ENCODE measurements at places on chromosomes 16 and 17. TPM values are rescaled to one million over a fixed set of nuclear protein-coding genes. Genes with fewer than 3 reads are reported as not detected.

GRCh38 chr17:37770631-37771518 is 26.0 kb upstream of the HNF1B start:
- DNase-seq = no peak
- H3K4me1 ChIP-seq = peaks cover 5% of the 10 kb centered on the region
- H3K27ac ChIP-seq = no peak overlapping the region
- no peaks in the 10 kb centered on the region for H3K27me3 ChIP-seq
- H3K4me3 ChIP-seq = no peak overlapping the region

DNA sequence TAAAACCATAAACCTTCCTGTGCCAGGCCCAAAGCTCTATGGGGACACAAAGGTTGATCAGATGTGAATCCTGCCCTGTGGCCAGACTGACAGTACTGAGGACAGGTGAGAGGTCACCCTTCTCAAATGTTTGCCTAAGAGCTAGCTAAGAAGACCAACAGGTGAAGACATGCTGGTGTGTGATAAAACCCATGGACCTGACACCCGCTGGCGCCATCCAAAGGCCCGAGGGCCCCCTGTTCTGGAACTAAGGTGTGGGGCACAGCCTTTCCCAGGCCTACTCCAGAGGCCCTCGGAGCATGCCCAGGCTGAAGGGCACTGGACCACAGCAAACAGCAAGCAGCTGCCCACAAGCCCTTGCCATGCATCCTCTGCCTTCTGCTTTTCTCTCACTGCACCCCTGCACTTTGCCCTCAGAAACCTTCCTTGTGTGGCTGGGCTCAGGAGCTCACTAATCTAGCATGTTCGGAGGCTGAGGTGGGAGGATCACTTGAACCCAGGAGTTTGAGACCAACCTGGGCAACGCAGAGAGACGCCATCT is 5.2 kb upstream of the CDK3 start:
- no peak overlapping the region for H3K27ac ChIP-seq
- H3K4me1 ChIP-seq = peaks cover 9% of the 10 kb centered on the region
- no peak overlapping the region for H3K4me3 ChIP-seq
- DNase-seq = no peak
- peaks cover 9% of the 10 kb centered on the region for H3K36me3 ChIP-seq

DNA sequence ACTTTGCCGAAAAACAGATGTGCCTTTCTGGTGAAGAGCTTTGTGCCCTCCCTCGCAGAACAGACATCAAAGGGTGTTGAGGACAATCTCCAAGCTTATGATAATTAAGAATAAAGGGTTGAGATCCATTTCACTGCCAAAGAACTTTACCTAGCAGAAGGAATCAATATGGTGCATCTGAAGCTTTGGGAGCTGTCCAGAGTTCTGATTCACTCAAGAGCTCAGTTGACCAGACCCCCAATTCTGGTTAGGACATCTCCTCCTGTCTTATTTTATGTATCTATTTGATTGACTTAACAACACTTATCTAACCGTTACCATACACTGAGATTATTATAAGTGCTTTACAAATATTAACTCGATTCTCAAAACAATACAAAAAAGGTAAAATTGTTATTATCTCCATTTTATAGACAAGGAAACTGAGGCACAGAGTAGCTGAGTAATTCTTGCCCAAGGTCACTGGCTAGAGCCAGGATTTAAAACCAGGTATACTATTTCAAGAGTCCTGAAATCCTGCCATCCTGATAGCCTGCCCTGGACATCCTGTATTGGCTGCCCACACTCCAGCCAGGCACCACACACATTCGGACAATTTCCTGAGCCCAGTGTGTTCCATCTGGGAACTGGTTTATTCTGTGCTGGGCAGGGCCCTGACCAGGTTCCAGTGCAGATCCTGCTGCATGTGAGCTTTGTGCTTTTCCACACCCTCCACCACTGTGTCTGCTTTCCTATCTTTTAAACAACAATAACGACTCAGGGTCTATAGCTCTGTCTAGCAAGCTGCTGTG is 29.8 kb downstream of the PITPNM3 start:
- DNase-seq = no peak
- no peaks in the 10 kb centered on the region for H3K36me3 ChIP-seq
- no peaks in the 10 kb centered on the region for H3K27me3 ChIP-seq
- no peak overlapping the region for H3K27ac ChIP-seq

DNA sequence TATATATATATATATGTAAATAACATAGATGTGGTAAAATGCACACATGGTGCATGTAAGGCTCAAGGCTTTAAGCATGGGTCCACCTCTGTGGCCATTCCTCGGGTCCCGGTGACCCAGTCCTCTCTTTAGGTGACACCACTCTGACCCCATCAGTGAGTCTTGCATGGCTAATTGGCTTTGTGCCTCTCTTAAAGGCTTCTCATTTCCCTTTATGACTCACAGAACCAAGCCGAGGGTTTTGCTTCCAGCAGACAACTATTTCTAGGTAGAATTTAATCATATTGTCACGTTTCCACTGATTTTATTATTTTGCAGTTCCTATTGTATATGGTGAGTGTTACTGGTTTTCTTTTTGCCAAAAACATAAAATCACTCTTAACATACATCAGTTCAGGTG is 59.7 kb downstream of the PLCG2 start:
- H3K27me3 ChIP-seq = no peaks in the 10 kb centered on the region
- no peaks in the 10 kb centered on the region for H3K36me3 ChIP-seq
- H3K4me3 ChIP-seq = no peak overlapping the region

DNA sequence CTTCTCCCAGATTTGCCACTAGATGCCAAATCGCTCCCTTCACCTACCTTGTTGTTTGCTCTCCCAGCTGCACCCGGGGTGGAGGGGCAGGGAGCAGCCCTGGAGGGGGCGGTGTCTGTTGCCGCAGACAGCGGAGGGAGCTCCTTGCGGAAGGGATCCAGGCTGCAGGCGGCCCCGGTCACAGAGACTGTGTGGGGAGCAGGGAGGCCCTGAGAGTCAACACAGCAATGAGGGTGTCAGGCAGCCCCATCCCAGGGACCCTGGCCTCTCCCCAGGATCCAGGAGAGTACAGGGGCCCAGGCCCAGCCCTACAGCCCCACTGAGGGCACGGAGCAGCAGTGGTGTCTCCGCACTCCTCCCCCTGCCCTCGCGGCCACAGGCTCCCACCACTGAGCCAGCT is 50.5 kb upstream of the CHMP6 start:
- H3K4me3 ChIP-seq = no peak overlapping the region
- no peaks in the 10 kb centered on the region for H3K36me3 ChIP-seq
- H3K4me1 ChIP-seq = peaks cover 8% of the 10 kb centered on the region
- no peaks in the 10 kb centered on the region for H3K27me3 ChIP-seq
- no peak for DNase-seq

SULT1A2 gene
- 0.73 TPM for total RNA-seq

DNA sequence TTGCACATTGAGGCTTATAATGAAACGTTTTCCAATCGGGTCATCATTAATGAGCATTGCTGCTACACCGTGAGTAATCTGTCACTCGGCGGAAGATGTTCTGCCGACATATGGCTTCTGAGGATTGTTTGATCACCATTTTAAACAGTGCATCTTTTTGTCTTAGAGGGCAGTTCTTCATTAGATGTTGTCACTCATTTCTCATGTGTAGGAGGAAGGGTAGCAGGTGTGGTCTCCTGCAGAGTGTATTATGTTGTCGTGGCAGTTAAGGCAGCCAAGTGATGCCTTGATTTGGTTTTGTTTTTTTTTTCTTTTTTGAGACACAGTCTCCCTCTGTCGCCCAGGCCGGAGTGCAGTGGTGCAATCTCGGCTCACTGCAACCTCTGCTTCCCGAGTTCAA is 50.5 kb downstream of the SEC14L1 start:
- no peaks in the 10 kb centered on the region for H3K27me3 ChIP-seq
- no peaks in the 10 kb centered on the region for H3K4me1 ChIP-seq

GRCh38 chr16:54175169-54175551 is 111.4 kb downstream of the IRX3 start:
- no peak overlapping the region for H3K27ac ChIP-seq
- no peak overlapping the region for H3K4me3 ChIP-seq
- H3K36me3 ChIP-seq = no peaks in the 10 kb centered on the region
- H3K4me1 ChIP-seq = no peaks in the 10 kb centered on the region

- H3K36me3 ChIP-seq = no peaks in the 10 kb centered on the region
- no peaks in the 10 kb centered on the region for H3K27me3 ChIP-seq
- H3K4me1 ChIP-seq = no peaks in the 10 kb centered on the region
Observed at GRCh38 chr16:76461836-76462235, 184.6 kb downstream of the CNTNAP4 start.

TMEM220 gene
- total RNA-seq = 5.4 TPM

- peaks cover 4% of the 10 kb centered on the region for H3K27me3 ChIP-seq
- H3K27ac ChIP-seq = no peak overlapping the region
- DNase-seq = no peak
- no peaks in the 10 kb centered on the region for H3K4me1 ChIP-seq
Observed at GRCh38 chr16:86575095-86575685, 3.2 kb upstream of the FOXL1 start.

PIK3R5 gene
- 77.6 TPM for total RNA-seq

- no peaks in the 10 kb centered on the region for H3K36me3 ChIP-seq
- DNase-seq = no peak
Observed at GRCh38 chr17:42163696-42164407, 9.1 kb upstream of the RAB5C start.

DNA sequence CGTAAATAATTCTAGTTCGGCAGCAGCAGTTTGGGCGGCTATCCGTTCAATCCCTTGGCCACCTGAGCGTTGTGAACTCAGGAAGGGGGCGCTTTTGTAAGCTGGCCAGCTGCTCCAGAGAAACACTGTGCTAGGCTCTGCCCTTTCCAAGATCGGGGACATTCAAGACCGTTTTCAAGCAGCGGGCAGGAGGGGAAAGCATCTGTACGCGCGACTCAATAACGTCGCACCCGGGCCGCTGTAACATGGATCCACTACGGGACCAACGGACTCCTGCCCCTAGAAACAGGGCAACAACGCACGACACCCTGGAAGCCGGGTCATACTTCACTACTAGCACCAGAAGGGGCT is 463 bp downstream of the TOP2A start:
- peak overlapping the region; percentile 96 for H3K4me3 ChIP-seq
- no peaks in the 10 kb centered on the region for H3K36me3 ChIP-seq
- H3K27ac ChIP-seq = peak overlapping the region; percentile 41
- H3K27me3 ChIP-seq = no peaks in the 10 kb centered on the region

QPRT gene
- 1.4 TPM for total RNA-seq

MYH8 gene
- not detected for total RNA-seq

- DNase-seq = no peak
- no peaks in the 10 kb centered on the region for H3K4me1 ChIP-seq
- no peaks in the 10 kb centered on the region for H3K36me3 ChIP-seq
- H3K4me3 ChIP-seq = no peak overlapping the region
- no peak overlapping the region for H3K27ac ChIP-seq
Observed at GRCh38 chr17:56083475-56083874, 69.8 kb upstream of the ANKFN1 start.

DNA sequence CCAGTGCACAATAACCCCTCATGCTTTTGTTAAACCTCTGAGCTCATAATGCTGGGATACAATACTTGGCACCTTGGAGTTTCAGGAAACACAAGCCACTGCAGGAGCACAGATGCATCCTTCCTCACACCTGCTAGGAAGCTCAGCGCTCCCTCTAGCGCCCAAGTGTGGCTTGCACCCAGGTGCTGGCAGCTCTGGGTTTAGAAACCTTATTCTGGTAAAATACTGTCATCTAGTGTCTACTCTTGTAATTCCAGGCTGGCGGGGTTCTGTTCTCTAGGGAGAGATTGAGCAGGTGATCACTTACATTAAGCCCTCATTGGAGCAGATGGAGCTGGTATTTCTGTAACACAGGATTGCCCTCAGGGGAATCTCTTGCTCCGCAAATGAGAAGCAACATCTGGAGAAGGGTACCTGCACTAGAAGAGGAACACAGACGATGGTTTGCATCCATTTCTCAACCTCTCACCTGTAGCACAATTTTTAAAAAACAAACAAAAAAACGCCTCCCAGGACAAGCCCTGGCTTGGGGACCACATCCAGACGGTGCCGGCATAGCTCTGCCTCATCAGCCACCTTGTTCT is 1.5 kb downstream of the CCL1 start:
- H3K27me3 ChIP-seq = no peaks in the 10 kb centered on the region
- H3K36me3 ChIP-seq = no peaks in the 10 kb centered on the region
- H3K27ac ChIP-seq = no peak overlapping the region
- H3K4me1 ChIP-seq = no peaks in the 10 kb centered on the region
- H3K4me3 ChIP-seq = no peak overlapping the region
- DNase-seq = peak; percentile 37

DNA sequence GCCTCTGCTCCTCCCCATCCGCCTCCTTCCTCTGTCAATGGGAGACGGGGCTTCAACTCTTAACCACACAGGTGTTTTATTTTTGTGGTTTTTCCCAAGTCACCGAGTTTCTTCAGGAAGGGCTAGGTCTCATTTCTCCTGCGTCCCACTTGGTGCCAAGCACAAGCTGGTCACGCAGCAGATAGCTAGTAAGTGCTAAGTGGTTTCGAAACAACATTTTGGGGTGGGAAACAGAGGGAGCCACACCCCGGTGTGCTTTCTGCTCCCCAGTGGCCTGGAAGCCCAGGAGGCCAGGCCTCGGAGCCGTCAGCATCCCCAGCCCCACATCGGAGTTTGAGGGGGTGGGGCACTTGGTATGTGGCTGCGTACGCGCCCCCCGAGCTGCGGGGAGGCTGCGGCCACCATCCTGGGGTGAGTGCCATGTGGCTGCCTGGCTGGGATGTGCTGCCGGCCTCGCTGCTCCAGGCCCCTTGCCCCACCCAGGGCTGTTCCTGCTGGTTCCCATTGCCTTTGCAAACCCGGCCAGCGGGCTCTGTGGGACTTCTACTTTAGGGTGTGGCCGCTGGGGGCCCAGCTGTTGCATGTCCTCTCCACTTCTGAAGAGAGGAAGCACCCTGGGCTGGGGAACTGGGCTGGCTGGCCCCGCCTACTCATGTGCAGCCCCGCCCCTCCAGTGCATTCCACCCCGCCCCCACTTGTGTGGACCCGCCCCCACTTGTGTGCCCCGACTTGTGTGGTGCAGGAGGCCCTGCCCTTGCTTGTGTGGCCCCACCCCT is 55.6 kb downstream of the BAIAP2 start:
- H3K27ac ChIP-seq = no peak overlapping the region
- H3K4me1 ChIP-seq = peaks cover 14% of the 10 kb centered on the region
- H3K4me3 ChIP-seq = no peak overlapping the region
- no peaks in the 10 kb centered on the region for H3K27me3 ChIP-seq

- no peaks in the 10 kb centered on the region for H3K27me3 ChIP-seq
- H3K4me1 ChIP-seq = no peaks in the 10 kb centered on the region
- no peaks in the 10 kb centered on the region for H3K36me3 ChIP-seq
- DNase-seq = no peak
- H3K27ac ChIP-seq = no peak overlapping the region
- no peak overlapping the region for H3K4me3 ChIP-seq
Observed at GRCh38 chr17:74253036-74253435, 21.0 kb upstream of the DNAI2 start.

DNA sequence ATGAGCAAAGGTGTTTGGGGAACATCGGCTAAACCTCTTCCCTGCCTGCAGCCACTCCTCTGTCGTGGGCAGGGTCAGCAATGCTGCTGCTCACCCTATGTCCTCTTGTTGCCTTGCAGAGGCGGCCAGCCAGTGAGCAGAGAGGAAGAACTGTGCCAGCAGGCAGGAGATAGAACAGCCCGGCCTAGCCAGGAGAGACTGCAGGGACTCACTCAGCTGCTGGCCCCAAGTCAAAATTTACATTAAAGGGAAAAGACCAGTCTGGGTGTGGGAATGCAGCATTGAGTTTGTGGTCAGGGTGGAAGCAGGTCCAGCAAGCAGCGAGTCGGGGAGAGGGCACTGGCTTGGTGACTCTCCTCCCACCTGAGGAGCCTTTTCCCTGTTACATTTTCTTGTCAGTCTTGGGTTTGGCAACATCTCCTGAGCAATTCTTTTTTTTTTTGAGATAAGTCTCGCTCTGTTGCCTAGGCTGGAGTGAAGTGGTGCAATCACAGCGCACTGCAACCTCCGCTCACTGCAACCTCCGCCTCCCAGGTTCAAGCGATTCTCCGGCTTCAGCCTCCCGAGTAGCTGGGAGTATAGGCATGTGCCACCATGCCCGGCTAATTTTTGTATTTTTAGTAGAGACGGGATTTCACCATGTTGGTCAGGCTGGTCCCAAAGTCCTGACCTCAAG is 22.7 kb downstream of the LIG3 start:
- no peak overlapping the region for H3K4me3 ChIP-seq
- DNase-seq = no peak
- H3K36me3 ChIP-seq = peaks cover 62% of the 10 kb centered on the region

Data from naive thymus-derived CD4-positive, alpha-beta T cell (primary cell).